ENCODE measurements at places on chromosomes 3 and 15.
A peak's percentile ranks its signal among the peaks of the same experiment; 100 is the strongest.

- DNase-seq: no peak
These were observed 40.1 kb upstream of the PARP14 start for GRCh38 chr3:122640437-122640999.

GRCh38 chr3:38609386-38610111 lies 39.9 kb downstream of the SCN5A start:
- no peak for DNase-seq

DNA sequence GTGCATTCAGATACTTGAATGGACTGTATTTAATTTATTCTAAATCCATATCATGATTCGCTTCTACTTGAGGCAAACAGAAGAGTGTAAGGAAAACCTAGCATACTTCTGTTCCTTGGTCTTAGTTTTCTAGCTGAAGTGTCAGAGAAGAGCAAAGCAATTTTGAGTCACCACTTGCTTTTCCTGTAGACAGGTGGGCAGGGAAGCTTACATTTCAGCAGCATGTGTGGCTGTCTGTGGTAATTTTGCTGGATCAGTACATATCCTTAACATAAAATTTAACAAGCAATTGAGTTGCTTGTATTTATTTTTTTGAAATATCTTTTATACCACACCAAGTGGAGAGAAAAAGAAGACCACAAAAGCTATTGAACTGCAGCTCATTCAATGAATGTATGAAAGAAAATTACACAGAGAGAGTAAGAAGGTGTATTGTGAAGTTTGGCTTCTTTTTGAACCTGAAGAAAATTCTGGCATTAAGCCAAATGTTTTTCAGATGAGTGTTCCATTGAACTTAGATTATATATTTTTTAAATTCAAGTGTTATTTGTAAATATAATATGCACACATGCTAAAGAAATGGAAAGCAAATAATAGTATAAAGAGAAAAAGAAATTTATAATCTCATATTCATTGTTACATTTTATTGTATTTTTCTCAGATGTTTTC lies 747.6 kb downstream of the NAALADL2 start:
- DNase-seq: no peak

GRCh38 chr15:39363761-39364586 lies 216.9 kb upstream of the THBS1 start:
- no peak for DNase-seq

- no peak for DNase-seq
These were observed 157.9 kb downstream of the MEX3B start for GRCh38 chr15:81887912-81888311.

DNA sequence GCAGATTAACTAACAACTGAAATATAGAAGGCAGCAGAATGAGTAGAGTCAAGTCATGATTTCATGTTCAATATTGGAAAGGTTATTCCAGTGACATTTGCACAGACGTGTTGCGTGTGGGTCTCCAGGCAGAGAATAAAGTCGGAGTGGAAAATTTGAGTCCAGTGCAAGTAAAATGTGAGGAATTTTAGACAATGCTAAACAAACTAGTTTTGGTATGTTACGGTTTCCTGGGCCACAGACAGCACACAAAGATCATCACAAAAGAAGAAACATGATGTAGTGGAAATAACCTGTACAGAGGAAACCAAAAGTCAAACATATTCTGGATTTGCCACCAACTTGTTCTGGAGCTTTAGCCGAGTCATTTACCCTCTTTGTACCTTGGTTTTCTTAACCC lies 367 bp downstream of the OR4F6 start:
- no peak for DNase-seq

GRCh38 chr3:183988216-183988790 lies 29.4 kb downstream of the ABCC5 start:
- DNase-seq: no peak

DNA sequence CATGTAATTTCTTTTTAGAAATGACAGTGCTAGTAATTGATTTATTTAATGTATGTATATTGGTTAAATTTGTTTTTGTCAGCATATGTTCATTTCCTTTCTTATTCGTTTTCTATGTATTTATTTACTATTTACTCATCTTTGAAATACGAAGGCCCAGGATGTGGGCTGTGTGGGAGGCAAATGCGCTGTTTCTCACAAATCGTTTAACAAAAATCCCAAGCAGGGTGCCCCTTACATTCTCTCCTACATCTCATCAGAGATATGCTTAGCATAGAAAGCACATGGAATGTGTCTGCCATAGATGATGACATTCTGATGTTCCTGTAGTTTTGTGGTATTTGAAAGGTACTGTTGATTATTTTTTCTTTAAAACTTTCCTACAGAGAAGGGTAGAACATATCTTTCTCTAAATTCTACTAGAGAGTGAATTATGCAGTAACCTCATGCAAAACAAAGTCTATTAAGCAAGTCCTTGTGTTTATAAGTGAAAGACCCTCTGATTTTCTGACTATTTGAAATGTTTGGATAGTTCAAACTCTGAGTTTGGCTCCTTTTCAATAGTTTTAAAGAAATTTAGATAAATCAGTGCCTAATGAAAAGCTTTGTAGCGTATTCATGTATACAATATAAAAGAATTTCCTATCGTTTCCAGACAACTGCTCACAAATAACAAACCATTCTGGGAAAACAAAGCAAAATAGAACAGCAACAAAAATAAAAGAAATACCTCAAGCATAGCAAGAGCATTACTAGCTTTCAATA lies 111.1 kb upstream of the VGLL3 start:
- no peak for DNase-seq

DNA sequence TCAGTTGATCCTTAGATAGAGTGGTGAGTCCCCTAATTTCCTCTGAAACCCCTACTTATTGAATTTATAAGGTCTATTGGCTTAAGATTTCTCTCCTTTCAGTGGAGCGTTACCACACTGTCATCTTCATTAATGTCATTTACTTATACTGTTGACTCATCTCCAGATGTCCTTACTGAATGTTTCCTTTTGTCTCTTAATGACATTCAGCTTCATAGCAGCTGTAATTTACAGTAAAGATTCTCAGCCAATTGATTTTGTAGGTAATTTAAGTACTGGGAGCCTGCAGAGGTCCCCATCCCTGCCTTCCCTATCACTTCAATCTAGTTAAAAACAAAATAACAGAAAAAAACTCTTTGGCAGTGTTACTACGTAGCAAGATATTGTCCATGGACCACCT lies 18.8 kb downstream of the STX19 start:
- DNase-seq: no peak

- DNase-seq: peak; percentile 39
These were observed 386 bp downstream of the SQOR start for GRCh38 chr15:45635191-45635638.

DNA sequence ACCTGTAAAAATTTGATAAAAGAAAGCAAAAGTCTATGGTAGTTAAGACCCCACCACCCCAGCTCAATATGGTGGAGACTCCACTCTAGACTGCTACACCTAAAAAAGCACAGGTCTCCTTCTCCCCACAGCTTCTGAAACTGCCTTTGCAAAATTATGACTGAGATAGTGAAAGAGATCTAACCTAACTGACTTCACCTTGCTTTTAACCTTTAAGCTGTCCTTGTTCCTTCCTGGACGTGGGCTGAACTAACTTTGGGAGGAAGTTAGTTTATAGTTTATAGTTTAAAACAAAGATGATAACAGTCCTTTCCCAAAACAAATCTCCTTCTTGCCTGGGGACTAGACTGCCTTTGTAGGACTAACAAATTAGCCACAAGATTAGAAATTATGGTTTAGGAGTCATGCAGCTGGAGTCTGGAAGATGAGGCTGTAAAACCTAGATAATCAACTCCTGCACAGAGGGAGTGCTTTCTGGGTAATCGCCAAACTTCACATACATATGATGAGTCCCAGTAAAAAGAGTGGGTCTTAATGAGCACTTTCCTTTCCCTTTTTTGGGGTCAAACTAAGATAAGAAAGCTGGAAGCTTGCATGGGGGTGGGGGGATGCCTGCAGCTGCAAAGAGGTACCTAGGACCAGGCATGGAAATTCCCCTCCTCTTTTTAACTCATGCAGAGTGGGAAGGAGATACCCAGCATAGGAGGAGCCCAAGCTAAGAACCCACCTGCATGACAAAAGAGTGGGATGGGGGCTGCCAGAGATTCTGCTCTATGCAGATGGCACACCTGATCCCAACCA lies 17.5 kb downstream of the CCR8 start:
- no peak for DNase-seq

DNA sequence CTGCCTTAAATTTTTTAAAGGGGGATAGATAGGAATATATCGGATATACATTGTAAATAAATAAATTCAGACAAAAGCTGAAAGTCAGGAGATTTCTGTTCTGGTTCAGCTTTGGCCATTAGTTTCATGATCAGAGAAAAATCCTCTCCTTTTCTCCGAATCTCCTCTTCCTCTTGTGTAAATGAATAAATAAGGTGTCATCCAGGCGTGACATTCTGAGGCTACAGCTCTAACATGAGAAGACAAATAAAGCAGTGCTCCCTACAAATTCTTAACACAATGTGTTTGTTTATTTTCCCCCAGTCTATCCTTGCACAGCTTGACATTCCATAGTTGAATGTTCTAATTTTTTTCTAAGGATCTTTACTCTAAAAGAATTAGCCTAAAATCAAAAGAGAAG lies 9.4 kb upstream of the MB21D2 start:
- no peak for DNase-seq

DNA sequence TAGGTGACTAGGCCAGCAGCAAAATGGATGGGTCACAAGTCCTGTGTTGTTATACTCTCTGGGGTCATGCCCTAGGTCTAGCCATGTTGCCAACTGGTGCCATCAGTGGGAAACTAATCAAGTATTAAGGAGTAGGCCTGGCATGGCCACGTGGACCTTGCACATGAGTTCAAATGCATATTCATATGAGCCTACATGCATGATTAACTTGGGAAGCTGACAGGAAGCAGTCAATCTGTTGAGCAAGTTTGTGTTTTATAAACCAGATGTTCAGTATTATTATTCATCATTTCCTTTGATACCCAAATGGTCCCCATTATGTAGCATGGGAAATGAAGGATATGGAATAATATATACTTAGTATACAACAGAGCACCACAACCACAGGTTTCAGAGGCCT lies 95.0 kb downstream of the LRTM1 start:
- no peak for DNase-seq

GRCh38 chr3:55174747-55175146 lies 246.9 kb upstream of the LRTM1 start:
- DNase-seq: no peak

- no peak for DNase-seq
These were observed at the start of gene RLBP1 for GRCh38 chr15:89221543-89221942. Gene RLBP1, minus strand, starts transcription at chr15:89221579. Its CDS starts 2,604 bp downstream, at chr15:89218975.

DNA sequence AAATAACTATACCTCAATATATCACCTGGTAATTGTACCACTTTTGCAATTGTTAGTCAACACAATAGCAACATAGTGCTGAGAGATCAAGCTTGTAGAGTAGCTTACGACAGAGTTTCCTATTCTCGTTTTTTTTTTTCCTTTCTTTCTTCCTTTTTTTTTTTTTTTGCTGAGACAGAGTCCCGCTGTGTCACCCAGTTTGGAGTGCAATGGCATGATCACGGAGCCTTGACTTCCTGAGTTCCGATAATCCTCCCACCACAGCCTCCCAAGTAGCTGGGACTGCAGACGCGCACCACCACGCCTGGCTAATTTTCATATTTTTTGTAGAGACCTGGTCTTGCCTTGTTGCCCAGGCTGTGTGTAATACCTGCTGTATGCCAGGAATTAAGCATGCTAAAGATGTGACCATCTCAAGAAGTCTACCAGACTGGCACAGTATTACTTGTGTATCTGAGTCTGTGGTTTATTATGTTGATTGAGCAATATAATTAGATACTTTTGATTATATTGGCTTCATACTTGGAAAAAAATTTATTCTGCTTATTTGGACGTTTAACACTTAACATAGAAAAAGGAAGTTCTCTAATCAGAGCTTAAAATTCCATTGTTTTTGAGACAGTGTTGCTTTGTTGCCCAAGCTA lies 3.0 kb downstream of the SELENOT start:
- no peak for DNase-seq

DNA sequence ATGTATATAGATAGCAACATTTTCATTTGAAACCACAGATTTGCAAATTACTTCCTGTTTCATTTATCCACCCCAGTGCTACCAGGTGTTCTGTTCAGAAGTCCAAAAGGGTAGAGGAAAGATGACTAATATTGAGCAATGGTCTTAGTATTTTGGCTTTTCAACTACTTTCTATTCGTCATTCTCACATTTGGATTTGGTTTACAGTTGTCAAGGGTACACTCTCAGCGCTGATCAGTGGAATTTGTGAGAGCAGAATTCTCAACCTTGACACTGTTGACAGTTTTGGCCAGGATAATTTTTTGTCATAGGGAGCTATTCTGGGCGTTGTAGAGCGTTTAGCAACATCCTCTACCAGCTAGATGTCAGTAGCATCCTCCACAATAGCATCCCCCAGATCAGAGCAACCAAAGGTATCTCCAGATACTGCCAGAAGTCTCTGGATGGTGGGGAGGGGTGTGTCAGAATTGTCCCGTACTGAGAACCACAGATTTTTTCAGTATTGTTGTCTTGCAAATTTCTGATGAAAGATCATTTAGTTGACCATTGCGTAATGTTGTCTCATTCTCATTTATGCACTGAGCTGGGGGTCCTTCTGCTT lies 4.2 kb downstream of the HMCES start:
- no peak for DNase-seq

GRCh38 chr3:165884518-165884917 lies 47.3 kb upstream of the BCHE start:
- no peak for DNase-seq

GRCh38 chr3:48472673-48472922 lies 26.1 kb downstream of the ATRIP start:
- DNase-seq: no peak

GRCh38 chr3:185332026-185332735 lies 30.8 kb upstream of the MAP3K13 start:
- no peak for DNase-seq

DNA sequence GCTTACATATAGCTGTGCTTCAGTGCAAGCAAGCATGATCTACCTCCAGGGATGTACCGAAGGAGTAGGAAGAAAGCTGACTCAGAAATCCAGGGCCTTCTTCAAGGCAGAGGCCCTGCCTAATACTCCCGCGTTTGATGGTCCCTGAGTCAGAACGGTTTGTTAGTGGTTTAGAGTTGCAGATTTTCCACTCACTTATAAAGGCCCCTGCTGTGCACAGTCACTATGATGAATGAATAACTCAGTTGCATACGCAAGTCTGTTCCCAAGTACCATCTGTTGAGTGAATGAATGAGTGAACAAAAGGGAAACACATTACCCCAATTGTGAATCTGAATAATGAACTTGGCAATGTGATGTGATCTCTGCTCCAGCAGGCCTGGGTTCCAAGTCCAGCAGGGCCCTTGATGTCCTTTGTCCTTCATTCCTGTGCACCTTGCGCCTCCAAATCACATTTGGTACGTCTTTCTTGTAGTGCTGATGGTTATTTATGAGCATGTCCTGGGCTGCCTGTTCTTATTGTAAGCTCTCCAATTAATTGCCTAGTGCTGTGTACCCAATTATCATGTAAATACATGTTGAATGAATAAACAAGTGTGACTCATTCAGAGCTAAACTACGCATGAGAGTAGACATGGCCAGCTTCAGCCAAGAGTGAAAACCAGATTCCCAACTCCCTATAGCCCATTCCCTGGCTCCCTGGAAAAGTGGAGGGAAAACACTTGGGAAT lies 85.3 kb upstream of the LIMD1 start:
- no peak for DNase-seq
